ENCODE measurements at places on chromosomes 7 and 10.

DNA sequence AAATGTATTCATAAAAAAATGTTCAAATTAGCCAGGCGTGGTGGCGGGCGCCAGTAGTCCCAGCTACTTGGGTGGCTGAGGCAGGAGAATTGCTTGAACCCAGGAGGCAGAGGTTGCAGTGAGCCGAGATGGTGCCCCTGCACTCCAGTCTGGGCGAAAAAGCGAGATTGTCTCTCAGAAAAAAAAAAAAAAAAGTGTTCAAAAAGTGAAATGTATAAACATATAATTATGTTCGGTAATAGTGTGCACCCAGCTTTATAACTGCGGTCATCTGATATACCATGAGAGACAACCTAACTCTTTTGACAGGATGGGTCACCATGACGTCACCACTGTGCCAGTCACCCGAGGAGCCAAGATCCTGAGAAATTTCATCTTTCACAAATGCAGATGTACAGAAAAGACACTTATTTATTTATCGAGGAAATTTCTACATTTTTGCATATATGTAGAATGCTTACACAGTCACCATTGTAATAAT, 594 bp upstream of the RP9 start:
- DNase-seq = no peak

DNA sequence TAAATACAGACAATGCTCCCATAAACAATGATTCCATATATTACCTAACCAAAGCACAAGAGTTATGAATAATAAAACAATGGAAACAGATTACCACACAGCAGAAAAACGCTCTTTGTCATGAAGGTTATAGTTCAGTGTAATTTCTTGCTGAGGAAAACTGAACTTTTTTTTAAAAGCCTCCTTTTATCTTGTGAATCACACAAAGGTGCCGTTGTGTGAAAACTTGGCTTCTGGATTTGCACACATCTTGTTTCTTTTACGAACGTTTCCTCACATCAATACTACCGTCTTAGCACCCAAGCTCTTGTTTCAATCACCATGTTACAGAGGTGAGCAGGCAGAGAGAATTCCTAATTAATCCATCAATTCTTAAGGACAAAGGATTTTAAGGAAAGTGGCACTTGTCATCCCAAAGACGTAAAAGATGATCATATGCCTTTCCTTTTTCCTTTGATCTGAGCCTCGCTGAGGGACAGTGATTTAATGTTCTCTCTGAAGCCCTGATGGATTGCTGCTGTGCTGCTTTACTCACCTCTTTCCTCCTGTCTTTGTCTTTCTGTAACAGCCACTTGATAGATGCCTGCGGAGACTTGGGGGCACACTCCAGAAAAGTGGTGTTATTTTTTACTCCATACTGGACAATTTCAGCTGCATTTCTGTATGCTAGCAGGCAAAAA, 110.1 kb downstream of the CD36 start:
- no peak for DNase-seq

DNA sequence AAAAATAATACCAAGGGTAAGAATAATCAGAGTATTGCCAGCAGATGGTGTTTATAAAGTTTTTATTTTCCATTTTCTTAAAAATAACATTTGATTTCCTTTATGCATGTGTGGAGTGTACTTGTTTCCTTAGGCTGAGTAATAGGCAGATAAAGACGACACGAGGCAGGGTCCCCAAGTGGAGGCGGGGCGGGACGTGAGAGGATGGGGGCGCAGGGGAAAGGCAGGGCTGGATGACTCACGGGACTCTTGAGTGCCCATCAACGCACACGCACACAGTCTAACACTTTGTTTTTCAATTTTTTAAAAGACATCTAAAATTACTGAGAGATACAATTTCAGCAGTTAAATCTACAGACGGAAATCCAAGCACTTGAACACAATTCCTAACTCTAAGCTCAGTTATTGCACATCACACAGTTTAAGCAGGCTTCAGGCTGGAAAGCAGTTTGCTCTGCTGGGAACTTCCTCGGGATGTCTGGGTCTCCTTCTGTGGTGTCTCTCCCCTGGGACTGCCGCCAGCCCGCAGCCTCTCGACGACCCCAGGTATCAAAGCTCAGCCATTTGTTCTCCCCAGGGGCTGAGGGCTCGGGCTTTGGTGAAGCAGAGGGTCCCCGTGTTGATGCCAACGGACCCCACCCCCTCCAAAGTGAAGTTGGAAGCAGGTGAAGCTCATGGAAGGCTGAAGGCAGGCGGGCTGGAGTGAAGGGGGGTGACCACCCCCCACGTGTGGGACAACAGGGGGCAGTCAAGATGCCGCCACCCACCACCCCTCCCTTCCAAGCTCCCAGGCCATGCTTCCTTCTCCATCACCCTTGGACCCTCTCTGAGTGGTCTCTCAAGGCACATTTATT, 29.1 kb downstream of the SPOCK2 start:
- no peak for DNase-seq

DNA sequence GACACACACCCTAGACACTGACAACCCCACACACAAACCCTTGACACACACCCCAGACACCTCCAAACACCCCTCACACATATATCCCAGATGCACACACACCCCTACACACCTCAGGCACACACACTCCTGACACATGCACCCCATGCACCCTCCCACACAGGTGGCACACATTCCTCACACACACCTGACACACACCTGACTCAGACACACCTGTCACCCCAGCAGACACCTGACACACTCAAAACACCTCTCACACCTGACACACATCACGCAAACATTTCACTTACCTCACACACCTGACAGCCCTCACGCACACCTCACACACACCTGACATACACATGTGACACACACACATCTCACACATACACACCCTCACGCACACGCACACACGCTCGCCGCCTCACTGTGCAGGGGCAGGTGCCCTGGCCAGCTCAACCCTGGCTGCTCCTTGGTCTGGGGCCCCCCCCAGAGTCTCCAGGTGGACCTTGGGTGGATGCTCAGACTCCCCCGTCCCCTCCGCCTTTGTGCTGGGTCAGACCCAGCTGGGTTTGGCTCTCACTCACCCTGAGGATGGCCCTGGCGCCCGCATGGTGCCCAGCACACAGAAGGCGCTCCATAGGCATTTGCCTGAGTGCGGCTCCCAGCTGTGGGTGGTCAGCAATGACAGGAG, 3.1 kb upstream of the CALY start:
- DNase-seq = no peak

GRCh38 chr10:1855911-1856310, 118.6 kb upstream of the ADARB2 start:
- no peak for DNase-seq

GRCh38 chr7:23445326-23445725, 25.0 kb downstream of the IGF2BP3 start:
- DNase-seq = no peak

DNA sequence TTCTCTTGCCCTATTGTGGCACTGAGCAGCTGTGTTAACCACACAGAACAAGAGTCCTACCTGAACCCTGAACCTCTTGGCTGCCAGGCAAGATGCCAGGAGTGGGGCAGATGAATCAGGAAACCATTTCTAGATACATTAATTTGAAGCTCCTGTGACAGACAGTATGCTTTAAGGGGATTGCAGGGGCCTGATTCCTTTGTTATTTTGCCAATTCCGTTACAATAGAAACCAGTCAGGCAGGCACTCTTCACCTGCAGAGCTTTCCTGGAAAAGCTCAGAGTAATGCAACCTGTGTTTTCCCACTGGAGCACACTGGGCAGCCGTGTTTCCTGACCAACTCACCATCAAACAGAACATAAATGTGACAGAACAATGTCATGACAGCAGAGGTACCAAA, 233.1 kb downstream of the BMPER start:
- no peak for DNase-seq

DNA sequence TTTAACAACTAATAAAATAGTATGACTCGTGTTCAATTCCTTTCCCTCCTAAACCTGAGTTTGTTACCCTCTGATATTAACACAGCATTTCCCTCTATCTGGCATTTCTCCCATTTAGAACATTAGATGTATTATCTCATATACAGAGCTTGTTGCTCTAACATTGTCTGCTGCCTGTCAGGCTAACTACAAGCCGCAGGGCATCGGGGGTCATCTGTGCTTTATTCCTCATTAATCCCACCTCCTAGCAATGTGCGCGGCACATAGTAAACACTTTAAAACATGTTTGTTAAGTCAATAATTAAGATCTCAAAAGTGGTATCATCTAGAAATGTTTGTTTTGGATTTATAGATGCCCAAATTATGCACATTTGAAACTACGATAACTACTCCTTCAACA, 52.9 kb upstream of the NEBL start:
- DNase-seq = no peak

- DNase-seq = no peak
These were observed 41.9 kb upstream of the PRKAR1B start for GRCh38 chr7:768881-769504.

DNA sequence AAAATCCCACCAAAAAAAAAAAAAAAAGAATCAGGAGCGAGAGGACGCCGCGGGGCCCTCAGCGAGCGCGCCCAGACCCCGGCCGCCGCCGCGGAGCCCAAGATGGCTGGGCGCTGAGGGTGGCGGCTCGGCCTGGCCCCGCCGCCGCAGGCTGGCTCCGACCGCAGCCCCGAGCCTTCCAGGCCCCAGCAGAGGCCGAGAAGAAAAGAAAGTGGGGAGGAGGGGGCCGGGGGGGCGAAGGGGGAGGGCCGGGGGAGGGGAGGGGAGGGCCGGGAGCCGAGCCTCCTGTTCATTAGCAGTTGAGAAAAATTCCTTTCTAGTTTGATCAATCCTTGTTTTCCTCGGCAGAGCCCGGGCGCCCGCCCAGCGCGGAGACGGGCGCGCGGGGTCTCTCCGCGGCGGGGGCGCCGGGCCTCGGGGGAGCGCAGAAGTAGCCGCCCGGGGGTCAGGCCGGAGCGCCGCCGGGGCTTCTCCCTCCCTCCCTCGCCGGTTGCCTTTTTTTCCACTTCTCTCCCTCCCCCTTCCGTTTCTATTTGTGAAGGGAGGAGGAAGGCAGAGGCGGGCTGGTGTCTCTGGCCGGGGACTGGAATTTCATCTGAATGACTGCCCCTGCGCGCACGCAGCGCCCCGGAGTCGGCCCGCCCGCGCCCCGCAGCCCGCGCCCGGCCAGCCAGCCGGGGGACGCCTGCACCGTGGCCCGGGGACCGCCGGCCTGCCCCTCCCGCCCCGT, 778 bp upstream of the TRIM8 start:
- DNase-seq = no peak

DNA sequence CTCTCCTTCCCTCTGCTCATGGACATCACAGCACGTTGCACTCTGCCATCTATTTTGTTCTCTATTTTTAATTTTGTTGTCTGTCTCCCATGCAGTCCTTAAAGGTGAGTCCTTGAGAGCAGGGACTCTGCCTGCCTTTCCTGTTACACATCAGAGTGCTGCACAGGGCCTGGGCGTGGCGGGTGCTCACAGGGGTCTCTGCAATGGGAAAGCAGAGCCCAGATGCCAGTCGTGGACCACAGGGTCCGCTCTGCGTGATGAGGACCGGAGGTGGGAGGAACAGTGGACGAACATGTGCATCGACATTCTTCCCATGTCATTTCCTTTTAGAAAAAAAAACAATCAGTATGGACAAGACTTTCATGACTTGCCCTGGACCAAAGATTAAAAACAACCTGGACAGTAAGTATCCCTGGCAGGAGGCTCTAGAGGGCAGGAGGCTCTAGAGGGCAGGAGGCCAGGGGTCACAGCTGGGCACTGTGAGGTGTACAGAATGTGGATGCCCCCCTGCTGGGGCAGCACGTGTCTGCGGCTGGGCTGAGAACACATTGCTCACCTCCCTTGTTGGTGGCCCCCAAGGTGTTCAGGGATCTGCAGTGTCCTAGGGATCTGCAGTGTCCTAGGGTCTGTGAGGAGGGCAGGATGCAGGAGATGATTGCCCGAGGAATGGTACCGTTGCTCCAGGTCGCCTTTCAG, 29.6 kb upstream of the ZNF488 start:
- DNase-seq = no peak

- no peak for DNase-seq
These were observed 562.3 kb downstream of the CCSER2 start for GRCh38 chr10:84890706-84891105.

GRCh38 chr10:91652364-91652763, 19.5 kb upstream of the PPP1R3C start:
- DNase-seq = no peak

GRCh38 chr10:124164264-124164663, 70.9 kb upstream of the CHST15 start:
- no peak for DNase-seq

GRCh38 chr7:128830231-128831177, at the start of gene FLNC:
Gene FLNC (plus strand): TSS chr7:128830406. CDS start chr7:128830638, 232 bp downstream.
- DNase-seq = peak; percentile 28

- no peak for DNase-seq
These were observed 411 bp downstream of the BCCIP start for GRCh38 chr10:125823663-125824251.

- DNase-seq = no peak
These were observed 183.4 kb downstream of the MACC1 start for GRCh38 chr7:20033621-20034400.

DNA sequence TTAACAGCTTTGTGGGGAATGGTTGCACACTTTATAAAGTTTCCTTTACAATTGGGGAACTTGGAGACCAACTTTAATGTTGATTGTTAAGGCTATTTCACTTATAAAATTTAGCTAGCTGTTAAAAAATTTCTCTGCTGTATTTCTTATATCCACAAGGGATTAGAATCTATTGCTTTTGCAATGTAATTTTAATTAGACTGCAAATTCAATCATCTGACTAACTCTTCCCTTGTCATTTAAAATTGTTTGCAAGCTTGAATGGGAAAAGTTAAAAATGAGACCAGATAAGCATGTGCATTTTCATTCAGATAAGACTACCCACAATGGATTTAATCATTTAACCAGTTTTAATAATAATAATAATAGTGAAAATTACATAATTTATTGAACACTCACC, 213.2 kb downstream of the BICC1 start:
- DNase-seq = no peak

- DNase-seq = no peak
These were observed 582.3 kb upstream of the CNTNAP2 start for GRCh38 chr7:145534301-145534700.

DNA sequence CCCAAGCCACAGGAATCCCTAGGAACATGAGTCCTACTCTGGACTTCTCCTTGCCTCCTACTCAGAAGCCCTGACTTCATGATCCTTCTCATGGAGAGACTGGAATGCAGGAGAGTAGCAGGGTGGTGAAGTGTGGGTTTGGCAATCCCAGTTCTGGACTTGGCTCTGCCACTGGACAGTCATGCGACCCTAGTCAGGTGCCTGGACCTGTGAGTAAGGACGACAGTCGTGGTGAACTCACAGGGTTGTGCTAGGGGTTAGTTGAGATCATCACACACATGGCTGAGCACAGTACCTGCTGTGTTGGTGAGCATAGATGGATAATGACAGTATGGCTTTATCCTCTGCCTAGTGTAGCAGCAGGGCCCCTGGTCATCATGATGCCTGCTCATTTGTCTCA, 117.9 kb downstream of the LRRC18 start:
- no peak for DNase-seq

DNA sequence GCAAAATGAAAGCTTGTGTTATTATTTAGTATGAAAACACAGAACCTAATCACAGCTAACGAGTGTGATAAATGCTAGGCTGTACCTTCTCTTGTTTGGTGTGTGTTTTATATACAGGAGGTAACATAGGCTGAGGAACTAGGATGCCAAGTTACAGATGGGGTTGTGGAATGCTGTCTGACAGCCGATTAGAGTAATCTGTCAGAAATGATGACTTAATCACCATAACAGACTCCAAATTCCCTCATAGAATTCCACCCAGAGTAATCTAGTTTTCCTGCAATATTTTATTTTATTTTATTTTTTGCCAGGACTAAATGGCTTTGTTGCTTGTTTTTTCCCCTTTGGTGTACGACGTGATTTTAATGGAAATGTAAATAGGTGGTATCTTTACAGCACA, 221.2 kb downstream of the CELF2 start:
- no peak for DNase-seq

GRCh38 chr7:83837683-83838082, 188.7 kb upstream of the SEMA3E start:
- DNase-seq = no peak

Measured in GM12892 (cell line).